Small intestine (tissue), 16 donors: ENCODE measurements at places on chromosomes 7 and 10.

- no peak for DNase-seq
These were observed 6.9 kb downstream of the ATP5MF start for GRCh38 chr7:99459087-99459486.

GRCh38 chr10:25820874-25821273 is 113.2 kb upstream of the MYO3A start:
- no peak for DNase-seq

GRCh38 chr7:81573128-81573527 is 196.7 kb downstream of the HGF start:
- DNase-seq = no peak

DNA sequence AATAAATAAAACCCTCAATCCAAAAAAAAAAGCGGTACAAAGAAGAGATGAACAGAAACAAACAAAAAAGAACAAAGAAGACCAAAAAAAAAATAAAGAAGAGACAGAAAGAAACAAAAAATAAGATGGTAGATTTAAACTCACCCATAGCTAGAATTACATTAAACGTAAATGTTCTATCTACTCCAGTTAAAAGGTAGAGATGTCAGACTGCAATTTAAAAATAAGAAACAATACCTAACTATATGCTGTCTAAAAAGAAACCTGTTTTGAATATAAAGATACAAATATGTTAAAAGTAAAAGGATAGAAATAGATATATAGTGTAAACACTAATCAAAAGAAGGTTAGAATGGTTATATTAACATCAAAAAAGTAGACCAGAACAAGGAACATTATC is 31.7 kb upstream of the ANAPC16 start:
- DNase-seq = no peak

GRCh38 chr10:60951272-60951724 is 7.3 kb upstream of the RHOBTB1 start:
- peak; percentile 83 for DNase-seq

GRCh38 chr10:17386616-17387075 is 67.7 kb downstream of the ST8SIA6 start:
- no peak for DNase-seq

DNA sequence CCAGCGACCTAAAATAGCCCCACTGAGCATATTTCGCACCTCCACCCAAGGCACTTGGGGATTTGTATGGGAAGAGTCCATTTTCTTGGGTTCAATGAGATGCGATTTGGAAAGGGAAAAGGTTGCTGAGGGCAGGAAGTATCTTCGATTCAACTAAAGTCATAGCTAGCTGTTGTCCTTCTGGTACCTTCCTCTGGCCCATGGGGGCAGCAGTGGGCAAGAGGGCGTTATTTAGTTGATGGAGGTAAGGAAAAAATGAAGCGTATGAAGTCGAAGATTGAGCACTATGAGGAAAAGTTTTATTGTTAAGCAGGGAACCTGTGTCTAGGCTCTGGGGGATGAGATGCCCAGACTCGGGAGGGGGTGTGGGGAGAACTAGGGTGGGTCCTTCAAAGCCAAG is 135.4 kb downstream of the EVX1 start:
- DNase-seq = no peak

DNA sequence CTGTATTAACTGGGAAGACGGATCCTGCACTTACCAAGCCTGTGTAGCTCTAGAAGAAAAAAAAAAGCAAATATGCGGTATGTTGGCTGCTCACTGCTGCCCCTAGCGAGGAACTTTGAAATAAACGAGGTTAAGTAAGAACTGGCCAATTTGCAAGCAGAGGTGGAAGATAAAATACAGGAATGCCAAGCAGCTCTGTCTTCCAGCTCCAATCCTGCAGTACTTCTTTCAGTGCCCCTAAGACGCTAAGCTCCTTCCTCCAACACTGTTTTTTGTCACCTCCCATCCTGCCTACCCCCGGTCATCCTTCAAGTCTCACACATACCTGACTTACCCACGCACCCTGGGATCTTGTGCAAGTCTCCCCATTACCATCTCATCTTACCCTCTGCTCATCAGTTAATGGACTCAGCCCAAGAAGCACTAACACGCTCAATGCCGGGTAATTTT is 809 bp downstream of the C10orf143 start:
- peak; percentile 95 for DNase-seq

GRCh38 chr7:46515844-46516590 is 594.9 kb upstream of the IGFBP3 start:
- DNase-seq = no peak

- no peak for DNase-seq
These were observed 25.1 kb downstream of the VSTM4 start for GRCh38 chr10:49090189-49090575.

DNA sequence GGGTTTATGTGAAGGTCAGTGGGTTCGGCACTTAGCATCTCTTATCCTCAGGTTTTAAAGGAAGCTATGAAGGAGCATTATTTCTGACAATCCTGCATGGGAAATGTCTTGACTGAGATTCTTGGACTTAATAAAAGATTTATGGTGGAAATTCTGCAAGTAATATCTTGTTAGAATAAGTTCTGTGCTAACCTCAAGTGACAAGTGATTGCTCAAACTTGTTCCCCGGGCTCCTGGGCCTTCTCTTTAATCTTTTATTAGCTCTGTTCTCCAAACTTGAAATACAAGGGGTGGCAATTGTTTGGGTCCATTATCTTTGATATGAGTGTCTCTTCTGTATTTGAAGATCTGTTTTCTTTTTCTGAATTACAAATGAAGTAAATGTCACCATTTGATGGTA is 140.6 kb upstream of the CTBP2 start:
- no peak for DNase-seq
